A172 (cell line): ENCODE measurements at places on chromosomes 1 and 21. TPM values are rescaled to one million over a fixed set of nuclear protein-coding genes. Genes with fewer than 3 reads are reported as not detected.

The NTMT2 gene
- not detected in 2 replicates for total RNA-seq

The CRP gene
- total RNA-seq: not detected in 2 replicates

The ABCA4 gene
- total RNA-seq: not detected in 2 replicates

The CSF3R gene
- total RNA-seq: not detected in 2 replicates

The OR2AK2 gene
- not detected in 2 replicates for total RNA-seq

The PKP1 gene
- total RNA-seq: not detected in 2 replicates

The PLEKHO1 gene
- total RNA-seq: 69.1 and 82.9 TPM in 2 replicates

The ANGPTL1 gene
- total RNA-seq: not detected in 2 replicates

The KRTAP19-2 gene
- total RNA-seq: not detected in 2 replicates

The PTPRU gene
- total RNA-seq: 3.0 and 7.4 TPM in 2 replicates

The RUNX3 gene
- total RNA-seq: not detected in 2 replicates

The TMEM240 gene
- total RNA-seq: not detected in 2 replicates

DNA sequence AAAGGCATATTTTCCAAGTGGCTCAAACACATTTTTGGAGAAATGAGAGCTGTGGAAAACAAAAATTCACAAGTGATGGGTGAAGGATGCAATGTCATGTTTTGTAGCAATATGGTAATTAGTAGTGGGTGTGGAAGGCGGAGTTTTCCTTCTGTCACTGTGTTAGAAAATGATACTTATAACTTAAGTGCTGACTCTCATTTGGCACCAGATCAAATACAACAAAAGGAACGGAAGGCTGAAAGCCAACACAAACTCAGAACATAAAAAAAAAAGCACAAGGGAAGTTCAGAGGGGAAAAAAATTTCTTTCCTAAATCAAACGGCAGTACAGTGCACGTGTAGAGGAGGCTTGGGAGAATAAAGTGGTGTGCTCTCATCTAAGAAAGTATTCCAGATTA, at the start of gene TNFSF18:
Gene TNFSF18 (minus strand): TSS at position 77 of the 400 bp plus-strand sequence. CDS start 45 bp downstream, at position 32.
- peak; percentile 41 for DNase-seq

- no peak for DNase-seq
These were observed 682.4 kb upstream of the TPTE start for GRCh38 chr21:9838738-9839642.

DNA sequence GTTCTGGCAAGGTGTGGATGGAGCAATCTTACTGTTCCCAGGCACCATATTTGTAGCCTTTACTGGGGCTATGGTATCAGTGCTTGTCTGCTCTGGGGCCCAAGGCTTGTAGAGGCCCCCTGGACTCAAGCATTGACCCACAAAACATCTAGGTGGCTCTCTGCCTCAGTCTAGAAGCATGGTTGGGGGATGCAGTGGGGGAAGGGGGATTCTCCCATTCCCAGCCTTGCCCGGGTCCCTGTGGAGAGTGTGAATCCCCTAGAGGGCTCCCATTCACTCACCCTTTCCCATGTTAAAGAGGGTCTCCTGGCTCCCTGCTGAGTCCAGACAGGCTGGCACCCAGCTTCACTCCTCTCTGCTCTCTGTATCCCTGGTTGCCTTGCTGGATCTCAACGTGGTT, 28.2 kb upstream of the DIRAS3 start:
- DNase-seq: no peak

DNA sequence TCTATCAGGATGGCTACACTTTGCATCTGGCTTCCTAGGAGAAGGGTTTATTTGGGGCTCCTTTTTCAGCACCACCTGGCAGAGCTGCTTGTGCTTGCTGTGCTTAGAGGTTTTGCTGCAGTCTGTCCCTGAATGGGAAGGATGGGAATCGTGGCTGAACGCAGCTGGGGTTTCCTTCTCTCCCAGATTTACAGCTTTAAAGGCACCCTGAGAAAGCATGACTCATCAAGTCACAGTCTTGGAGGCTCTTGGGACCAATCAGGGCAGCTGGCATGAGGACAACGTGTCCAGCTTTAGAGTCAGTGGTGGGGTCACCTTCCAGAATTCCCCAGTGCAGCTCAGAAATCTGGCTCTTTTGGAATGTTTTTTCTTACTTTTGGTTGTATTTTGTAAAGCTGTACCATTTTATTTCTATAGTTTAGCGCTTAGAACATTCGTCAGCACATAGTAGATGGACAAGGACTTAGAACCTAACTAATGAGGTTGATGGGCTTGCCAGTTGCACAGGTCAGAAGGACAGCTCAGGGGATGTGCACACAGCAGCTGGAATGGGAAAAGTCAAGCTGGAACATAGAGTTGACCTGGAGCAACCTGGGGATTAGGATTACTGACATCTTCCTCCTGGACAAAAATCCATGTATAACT, 222.6 kb downstream of the PRDM2 start:
- DNase-seq: peak; percentile 1

DNA sequence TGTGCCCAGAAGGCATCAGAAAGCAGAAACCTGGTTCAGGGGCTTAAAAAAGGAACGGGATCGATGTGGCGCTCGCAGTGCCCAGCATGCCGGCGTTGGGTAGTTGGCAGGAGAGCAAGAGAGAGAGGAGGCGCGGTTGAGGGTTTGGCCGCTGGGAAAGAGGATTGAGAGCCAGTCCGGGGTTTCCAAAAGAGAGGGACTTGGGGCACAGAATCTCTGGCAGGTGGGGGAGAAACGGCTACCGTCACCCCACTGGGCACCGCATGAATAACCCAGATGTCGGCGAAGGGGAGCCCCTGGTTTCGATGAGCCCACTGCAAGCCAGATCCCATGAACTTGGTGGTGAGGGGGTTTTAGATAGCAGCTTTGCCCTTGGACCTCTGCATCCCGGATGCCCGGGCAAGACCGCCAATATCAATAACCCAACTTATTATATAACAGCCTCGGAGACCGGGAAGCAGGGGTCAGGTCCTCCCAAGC, 60.4 kb upstream of the ACOT11 start:
- DNase-seq: no peak

GRCh38 chr1:8712413-8713231, 104.8 kb downstream of the RERE start:
- peak; percentile 59 for DNase-seq

GRCh38 chr1:196493881-196494280, 114.4 kb downstream of the KCNT2 start:
- no peak for DNase-seq

DNA sequence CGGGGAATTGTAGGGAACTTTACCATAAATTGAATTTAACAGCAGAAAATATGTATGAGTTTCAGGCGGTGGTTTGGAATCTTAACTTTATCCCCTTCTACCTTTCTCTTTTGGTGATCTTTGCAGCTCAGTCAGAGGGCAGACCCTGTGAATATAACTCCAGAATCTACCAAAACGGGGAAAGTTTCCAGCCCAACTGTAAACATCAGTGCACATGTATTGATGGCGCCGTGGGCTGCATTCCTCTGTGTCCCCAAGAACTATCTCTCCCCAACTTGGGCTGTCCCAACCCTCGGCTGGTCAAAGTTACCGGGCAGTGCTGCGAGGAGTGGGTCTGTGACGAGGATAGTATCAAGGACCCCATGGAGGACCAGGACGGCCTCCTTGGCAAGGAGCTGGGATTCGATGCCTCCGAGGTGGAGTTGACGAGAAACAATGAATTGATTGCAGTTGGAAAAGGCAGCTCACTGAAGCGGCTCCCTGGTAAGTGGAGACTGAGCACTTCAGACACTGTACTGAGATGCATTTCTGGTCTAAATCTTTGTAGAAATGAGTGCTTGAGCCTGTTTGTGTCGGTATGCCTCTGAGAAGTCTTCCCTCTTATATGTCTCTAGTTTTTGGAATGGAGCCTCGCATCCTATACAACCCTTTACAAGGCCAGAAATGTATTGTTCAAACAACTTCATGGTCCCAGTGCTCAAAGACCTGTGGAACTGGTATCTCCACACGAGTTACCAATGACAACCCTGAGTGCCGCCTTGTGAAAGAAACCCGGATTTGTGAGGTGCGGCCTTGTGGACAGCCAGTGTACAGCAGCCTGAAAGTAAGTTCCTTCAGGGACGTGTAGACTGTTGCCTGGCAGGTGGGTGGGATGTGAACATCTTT, 1.5 kb downstream of the CCN1 start:
- peak; percentile 30 for DNase-seq

GRCh38 chr1:108011295-108011694, 46.3 kb upstream of the VAV3 start:
- DNase-seq: no peak

GRCh38 chr1:41414296-41414695, 53.1 kb downstream of the FOXO6 start:
- DNase-seq: no peak

- DNase-seq: peak; percentile 84
These were observed 3.0 kb downstream of the GNG12 start for GRCh38 chr1:67830226-67830625.

DNA sequence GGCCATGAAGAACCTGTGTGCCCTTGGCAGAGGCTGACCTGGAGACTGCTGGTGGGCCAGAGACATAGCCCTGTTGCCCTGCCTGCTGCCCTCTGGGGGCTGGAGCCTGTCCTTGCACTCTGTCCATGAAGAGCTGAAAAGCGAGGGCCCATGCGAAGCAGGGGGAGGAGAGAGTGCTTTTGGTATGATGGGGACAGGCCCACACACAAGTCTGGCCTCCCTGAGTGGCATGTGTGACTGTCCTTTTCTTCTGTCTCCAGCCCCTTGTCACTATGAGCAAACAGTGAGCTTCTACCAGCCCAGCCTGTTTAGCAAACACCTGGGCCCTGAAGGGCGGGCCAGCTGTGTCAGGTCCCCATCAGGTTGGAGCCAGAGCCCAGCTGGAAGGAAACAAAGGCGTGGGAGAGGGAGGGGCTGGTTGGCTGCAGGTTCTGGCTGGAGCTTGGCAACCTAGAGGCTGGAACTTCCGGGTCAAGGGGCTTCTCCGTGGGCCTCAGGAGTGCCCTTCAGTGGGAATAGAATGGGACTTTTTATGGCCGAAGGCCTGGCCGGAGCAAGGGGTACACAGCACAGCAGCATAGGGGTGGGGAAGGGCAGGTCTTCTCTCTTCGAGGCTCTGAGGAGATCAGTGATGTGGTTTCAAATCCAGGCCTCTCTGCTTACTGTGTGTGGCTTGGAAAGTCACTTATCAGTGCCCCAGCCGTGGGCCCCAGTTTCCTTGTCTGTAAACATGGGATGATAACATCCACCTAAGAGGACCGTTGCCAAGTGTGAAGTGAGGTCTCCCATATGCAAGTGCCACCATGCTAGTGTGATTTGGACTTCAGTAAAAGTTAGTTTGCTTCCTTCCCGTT, 14.3 kb downstream of the QSOX1 start:
- peak; percentile 52 for DNase-seq

GRCh38 chr1:55301912-55302311, 86.7 kb upstream of the USP24 start:
- DNase-seq: no peak

GRCh38 chr1:152855661-152856060, 4.1 kb upstream of the LCE7A start:
- DNase-seq: peak; percentile 26

DNA sequence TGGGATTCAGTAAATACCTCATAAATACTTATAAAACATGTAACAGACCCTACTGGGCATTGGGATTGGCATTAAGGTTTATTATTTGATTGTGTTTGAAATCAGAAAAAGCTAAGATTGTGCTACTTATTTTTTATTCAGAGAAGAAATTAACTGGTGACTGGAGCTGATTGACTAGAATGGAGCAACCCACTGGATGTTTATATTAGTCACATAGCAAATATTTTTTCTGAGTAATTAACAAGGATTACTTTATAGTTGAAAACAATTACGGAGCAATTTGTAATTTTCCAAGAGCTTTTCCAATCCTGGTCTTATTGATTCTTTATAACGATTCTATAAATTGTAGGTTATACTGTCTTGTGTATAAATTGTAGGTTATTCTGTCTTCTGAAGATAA, 208.7 kb downstream of the HLX start:
- DNase-seq: no peak

GRCh38 chr1:39117899-39118450, 86.5 kb upstream of the MACF1 start:
- DNase-seq: no peak

DNA sequence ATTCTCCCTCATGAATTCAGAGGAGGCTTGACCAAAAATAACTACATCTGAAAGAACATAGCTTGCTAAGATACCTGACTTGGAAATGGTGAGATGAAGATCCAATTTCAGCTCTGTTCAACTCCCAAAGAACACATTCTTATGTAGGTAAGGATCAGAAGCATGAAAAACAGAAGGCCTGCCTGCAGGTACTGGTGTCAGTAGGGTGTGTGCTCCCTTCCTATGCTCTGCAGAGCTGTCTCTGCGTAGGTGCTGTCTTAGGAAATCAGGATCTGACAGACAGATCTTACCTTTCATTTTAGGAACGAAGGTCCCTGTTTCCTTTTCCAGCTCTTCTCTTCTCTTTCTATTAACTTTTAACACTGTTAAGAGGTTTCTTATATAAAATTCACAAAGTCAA, 5.6 kb upstream of the OR6K2 start:
- DNase-seq: no peak

DNA sequence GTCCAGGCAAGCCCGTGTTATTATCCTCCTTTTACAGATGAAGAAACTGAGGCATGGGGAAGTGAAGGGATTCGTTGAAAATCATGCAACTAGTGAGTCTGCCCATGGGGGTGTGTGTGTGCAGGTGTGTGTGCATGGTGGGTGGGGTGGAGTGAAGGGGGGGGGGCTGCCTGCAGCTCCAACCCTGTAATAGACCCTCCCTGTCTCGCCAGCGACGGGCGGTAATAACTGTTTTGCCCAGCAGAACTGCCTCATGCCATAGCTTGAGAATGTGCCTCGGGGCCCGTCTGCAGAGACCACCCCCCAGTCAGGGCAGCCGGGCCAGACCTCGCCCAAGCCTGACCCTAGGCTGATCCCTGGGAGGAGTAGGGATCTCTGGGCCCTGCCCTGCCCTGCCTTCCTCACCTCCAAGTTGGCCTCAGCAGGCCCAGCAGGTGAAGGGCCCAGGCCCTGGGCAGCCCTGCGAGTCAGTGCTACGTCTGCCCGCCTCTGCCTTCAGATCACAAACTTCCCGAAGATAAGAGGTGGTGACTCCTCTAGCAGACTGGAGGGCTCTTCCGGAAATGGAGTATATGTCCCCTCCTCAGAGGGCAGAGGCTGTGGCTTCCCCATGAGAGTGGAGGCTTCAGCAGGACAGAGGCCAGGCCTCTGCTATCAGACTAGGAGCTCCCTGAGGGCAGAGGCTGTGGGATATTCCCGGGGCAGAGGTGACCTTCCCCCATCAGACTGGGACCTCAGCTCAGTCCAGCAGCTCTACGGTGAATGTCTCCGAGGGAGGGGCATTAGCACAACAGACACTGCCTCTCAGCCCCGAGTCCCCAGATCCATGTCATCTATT, 15.7 kb upstream of the EPHA2 start:
- no peak for DNase-seq

DNA sequence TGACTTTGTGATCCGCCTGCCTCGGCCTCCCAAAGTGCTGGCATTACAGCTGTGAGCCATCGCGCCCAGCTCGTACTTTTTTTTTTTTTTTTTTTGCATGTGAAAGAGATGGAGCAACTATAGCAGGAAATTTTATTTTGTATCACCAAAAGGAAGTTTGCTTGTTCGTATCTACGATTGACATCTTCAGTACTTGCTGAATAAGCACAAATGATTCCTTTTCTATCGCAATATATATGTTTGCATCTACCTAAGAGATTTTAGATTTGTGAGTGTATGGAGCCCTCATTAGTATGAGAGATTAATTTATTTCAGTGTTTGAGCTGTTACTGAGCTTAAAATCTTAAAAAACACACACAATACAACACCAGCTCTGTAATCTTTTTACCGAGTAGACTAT, 143.1 kb downstream of the NFIA start:
- DNase-seq: no peak
